ENCODE measurements at places on chromosomes 16 and 17.

DNA sequence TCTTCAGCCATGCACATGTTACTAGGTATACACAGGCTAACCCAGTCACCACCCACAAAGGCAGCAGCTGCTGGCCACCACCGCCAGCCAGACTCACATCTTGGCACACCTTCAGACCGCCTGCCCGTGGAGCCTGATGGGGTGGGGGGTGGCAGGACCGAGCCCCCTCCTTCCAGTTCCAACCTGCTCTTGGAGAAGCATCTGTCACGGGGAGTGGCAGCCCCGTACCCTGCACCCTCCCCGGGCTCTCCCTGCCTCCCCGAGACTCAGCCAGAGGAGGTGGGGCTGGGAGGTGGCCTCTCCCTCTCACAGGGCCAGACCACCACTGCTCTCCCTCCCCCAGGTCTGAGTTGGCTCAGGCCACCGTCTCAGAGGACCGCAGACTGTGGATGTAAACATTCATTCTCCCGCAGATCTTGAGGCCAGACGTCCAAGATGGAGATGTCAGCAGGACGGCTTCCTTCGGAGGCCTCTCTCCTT lies 11.3 kb upstream of the RBFOX3 start:
- DNase-seq = no peak

DNA sequence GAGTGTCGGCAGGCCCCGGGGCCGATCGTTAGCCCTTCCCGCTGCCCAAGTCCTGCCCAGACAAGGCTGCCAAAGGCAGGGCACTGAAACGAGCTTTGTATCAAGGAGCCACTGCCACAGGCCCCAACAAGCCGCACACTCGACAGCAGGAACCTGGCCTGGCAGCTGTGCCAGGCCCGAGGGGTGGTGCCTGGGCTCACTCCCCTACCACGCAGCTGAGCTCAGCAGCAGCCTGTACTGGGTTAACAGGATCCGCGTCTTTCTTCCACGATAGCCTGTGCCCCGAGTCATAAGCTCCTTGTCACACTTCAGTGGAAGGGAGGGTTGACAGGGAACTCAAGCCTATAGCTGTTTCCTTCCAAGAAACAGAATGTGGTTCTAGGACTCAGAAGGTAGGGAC lies 87.9 kb downstream of the ABR start:
- DNase-seq = no peak

GRCh38 chr17:77420095-77420803 lies 279.5 kb downstream of the SEC14L1 start:
- DNase-seq = no peak

DNA sequence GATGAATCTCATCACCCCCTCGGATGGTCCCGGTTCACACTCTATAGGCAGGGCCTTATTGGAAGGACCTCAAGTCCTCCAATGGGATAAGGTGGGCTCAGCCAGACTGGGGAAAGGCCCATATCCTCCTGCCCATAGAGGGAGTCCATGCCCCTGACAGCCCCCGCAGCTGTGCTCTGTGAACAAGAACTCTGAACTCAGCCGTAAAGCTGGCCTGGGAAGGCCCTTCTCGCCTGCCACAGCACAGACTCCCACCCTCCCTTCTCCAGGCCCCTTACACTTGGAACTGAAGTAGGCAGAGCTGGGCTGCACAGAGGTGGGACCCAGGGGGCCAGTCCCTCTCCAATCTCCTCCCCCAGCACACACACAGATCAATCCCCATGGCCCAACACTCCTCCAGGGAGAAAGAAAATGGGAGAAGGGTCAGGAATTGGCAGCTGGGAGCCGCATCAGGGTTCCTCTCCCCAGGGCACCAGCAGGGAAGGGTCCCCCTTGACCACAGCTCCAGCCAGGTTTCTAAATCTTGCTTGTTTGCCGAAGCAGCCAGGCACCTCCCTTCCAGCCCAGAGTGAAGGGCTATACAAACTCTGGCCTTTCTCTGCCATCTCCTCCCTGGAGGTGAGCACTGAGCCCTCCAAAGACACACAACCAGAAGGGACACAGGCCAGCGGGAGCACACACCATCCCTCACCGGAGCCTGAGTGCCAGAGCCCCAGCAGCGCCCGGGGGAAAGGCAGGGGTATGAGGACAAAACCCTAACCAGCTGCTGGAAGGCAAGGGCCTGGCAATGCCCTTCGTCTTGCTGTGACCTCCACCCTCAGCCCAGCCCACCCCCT lies 454.1 kb downstream of the SOX9 start:
- DNase-seq = no peak

GRCh38 chr17:13704333-13704732 lies 102.6 kb upstream of the HS3ST3A1 start:
- DNase-seq = no peak

DNA sequence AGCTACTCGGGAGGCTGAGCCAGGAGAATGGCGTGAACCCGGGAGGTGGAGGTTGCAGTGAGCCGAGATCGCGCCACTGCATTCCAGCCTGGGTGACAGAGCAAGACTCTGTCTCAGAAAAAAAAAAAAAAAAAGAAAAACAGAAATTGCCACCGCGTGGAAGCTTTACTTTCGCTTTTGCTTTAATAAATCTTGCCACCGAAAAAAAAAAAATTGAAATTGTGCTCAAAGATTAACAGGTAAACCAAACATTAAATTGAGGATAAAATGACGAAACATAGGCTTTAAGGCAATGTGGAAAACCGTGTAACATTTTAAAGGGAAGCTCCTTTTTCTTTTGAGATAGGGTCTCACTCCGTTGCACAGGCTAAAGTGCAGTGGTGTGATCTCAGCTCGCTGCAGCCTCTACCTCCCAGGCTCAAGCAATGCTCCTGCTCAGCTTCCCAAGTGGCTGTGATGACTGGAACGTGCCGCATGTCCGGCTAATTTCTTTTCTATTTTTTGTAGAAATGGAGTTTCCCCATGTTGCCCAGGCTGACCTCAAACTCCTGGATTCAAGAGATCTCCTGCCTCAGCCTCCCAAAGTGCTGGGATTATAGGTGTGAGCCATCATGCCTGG lies 40.1 kb downstream of the ZNF276 start:
- DNase-seq = no peak

DNA sequence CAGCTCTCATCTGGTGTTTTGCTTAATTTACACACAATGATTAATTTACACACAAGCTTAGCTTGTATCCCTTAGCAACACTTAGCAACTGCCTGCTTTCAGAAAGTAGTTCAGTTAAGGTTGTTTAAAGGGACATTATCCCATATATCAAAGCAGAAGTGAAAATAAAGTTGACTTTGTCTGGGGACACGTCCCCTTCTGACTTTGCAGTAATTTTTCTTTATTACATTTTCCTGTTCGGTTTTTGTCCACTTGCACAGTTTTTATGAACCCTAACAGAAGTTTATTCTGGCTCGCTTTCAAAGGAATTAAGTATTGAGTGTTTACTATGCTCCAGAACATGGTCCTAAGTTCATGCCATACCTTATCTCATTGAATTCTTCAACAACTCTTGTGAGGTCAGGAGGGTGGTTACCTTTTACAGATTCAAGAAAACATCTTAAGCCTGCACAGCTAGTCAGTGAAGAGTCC lies 41.5 kb downstream of the ARHGAP44 start:
- no peak for DNase-seq

- no peak for DNase-seq
These were observed 16.4 kb downstream of the PLCD3 start for GRCh38 chr17:45115871-45116270.

DNA sequence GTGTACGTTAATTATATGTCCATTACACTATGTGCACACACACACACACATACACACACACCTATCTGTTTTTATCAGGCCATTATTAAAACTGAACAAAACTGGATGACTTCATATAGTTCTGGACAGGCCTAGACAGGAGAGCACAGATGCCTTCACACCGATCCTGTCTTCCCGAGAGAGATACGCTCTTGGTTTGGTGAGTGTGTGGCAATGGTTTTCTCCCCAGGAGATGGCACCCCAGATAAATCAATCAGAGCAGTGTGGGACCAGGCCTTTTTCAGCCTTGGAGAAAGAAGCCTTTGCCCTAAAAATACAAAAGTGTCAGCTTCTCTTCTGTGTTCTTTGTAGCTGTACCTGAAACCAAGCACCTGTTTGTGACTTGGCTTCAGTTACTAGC lies 83.7 kb downstream of the CPPED1 start:
- no peak for DNase-seq

GRCh38 chr16:66933776-66934137 lies 445 bp downstream of the CIAO2B start:
- no peak for DNase-seq

DNA sequence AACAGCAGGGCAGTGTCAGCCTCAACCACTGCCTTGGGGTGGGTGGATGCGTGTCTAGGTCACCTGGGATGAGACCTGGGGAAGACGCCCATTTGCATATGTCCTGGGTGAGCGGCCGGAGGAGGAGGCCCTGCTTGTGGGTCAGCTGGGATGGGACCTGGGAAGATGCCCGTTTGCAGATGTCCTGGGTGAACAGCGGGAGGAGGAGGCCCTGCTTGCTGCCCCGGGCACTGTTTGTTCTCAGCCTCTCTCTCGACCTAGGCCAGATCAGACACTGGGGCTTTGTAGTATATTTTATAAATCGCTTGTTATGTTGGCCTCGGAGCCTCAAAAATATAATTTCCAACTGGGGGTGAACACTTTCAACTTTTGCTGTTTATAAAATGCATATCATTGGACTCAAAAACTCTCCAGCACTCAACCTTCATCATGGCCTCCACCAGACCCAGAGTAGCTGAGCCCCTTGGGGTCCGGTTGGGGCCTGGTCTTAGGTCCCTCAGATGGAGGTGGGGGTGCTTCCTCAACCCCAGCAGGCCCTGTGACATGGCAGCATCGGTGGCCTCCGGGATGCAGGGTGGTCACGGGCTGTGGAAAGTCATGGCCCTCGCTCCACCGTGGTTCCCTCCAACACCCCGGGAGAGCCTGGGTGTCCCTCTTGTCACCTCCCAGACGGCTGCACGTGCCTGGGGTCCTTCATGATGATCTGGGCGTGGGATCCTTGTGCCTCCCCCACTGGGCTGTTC lies 17.3 kb downstream of the DBNDD1 start:
- DNase-seq = no peak

DNA sequence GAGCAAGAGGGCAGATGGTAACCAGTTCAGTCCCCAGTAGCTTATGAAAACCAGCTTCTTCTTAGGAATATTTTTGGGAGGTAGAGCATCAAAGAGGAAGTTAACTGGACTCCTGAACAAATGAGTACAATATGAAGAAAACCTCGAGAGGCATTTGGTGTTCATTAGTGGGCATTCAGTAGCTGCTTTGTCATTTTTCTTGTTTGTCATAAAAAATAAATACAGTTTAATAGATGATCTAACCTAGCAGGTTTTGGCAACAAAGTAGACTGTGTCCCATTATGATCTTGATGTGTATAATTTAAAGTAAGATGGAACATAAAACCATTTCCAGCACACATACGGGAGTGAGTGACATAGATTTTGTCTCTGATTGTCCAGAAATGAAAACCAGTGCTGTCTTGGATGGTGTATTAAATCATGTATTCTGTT lies 173.1 kb downstream of the HS3ST3A1 start:
- no peak for DNase-seq

DNA sequence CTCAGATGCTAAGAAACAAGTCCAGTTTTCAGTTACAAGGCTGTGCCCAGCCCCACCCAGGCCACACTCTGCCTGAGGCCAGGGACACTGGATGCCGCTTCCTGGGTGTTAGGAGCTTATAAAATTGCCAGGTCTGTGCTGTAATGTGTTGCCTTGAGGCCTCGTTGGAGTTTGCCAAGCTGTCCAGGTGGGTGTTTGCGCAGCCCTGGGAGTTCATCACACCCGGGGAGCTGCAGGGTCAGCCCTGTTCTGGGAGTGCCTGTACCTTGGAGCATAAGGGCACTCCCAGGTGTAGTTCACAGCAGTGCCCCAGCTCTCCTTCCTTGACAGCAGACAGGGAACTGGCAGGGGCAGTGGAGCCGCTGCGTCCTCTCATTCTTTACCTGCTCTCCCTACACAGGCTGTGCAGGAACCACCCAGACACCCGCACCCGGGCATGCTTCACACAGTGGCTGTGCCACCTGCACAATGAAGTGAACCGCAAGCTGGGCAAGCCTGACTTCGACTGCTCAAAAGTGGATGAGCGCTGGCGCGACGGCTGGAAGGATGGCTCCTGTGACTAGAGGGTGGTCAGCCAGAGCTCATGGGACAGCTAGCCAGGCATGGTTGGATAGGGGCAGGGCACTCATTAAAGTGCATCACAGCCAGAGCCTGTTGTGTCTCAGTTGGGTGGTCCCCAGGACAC lies 1.6 kb downstream of the GFER start:
- no peak for DNase-seq

DNA sequence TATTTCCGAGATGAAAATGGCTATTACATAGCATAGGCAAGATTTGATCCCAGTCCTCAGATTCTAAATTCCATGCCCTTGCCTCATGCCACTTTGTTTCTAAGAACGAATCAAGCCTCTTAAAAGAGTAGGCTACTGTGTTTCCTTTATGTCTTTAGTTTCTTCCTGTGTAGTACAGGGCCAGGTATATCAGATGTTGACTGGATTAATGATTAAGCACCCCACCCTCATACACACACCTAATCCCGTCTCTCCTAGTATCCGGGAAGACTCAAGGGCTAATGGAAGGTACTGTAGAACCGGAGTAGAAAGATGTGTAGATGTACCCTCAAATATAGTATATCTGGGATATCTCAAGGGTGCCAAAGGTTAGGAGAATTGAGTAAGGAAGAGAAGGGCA lies 6.7 kb downstream of the TOM1L1 start:
- no peak for DNase-seq

DNA sequence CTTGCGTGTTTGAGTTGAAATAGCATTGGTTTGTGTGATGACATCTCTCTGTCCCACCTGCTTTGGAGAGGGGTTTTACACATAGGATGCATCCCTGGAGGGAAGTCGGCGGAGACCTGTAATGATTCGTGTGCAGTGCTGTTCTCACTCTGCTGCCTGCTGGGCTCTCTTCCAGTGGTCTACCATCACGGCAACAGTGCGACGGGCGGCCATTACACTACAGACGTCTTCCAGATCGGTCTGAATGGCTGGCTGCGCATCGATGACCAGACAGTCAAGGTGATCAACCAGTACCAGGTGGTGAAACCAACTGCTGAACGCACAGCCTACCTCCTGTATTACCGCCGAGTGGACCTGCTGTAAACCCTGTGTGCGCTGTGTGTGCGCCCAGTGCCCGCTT lies 41.1 kb upstream of the CRISPLD2 start:
- DNase-seq = no peak

DNA sequence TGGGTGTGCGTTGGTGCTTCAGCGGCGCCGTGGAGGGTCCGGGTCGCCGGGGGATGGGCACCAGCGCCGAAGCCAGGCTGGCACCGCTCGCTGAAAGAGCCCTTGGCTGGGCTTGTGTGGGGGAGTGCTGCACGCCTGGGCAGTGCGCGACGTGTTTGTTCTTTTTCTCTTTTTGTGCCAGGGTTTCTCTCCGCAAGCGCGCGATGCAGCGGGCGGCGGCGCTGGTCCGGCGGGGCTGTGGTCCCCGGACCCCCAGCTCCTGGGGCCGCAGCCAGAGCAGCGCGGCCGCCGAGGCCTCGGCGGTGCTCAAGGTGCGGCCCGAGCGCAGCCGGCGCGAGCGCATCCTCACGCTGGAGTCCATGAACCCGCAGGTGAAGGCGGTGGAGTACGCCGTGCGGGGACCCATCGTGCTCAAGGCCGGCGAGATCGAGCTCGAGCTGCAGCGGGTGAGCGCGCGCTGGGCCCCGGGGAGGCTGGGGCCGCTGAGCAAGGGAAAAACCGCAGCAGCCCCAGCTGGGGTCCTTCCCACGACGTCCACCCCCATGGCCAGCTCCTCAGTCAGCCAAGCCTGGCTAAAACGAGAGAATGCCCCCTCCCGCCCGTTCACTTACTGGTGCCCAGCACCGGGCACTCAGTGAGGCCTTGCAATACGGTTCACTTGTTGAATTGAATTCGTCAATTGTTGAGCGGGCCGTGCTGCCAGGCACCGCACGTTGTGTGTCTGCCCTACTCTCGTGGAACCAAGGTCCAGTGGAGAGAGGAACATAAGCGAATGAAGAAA lies 541 bp downstream of the GPT2 start:
- DNase-seq = no peak
